Stimulated activated CD4-positive, alpha-beta T cell treated with anti-CD3 and anti-CD28 coated beads, Interleukin-4, amount 100 ng/mL, for 4 hours (primary cell): ENCODE measurements at places on chromosomes 2 and 18.

DNA sequence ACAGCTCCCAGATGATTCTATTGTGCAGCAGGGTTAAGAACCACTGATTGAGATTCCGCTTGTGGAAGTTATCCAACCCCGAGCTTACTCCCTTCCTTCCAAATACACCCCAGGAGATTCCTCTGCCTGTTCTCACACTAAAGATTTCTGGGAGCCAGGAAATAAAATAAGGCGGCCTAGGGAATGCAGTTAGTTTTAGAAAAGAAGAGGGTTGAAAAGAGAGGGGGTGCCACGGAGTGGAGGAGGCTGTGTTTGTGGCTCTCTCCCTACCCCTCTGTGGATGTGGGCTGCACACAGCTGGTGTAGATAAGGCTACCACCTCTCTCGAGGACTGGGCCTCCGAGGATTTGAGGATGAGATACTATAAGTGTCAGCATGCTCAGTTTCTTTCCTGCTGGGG is 25.1 kb upstream of the SP3 start:
- DNase-seq: no peak

DNA sequence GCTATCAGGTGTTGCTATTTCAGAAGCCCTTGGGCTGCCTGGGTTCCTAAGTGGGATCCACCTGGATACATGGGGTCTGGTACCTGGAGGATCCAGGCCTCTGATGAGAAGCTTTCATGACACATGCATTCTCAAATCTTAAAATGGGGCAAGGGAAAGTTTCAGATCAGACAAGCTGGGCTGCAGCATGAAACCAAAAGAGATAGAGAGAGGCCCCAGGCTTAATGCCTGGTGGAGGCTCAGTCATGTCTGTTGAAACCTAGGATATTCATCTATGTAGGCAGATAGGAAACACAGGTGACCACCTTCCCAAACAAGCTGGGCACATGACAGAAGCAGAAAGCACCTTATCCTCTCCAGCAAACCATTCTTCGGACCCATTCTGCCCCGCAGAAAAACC is 18.8 kb upstream of the PLB1 start:
- DNase-seq: no peak

GRCh38 chr2:170455617-170456426 is 259.3 kb upstream of the SP5 start:
- DNase-seq: no peak

- DNase-seq: no peak
These were observed 80.3 kb downstream of the FMNL2 start for GRCh38 chr2:152415231-152415642.

GRCh38 chr2:234550511-234551107 is 53.7 kb upstream of the ARL4C start:
- peak; percentile 30 for DNase-seq

- no peak for DNase-seq
These were observed 287.7 kb upstream of the NXPH2 start for GRCh38 chr2:139067874-139068273.

- DNase-seq: no peak
These were observed 33.4 kb downstream of the MYCN start for GRCh38 chr2:15973481-15974401.

GRCh38 chr2:207418419-207418818 is 111.3 kb upstream of the CREB1 start:
- no peak for DNase-seq

DNA sequence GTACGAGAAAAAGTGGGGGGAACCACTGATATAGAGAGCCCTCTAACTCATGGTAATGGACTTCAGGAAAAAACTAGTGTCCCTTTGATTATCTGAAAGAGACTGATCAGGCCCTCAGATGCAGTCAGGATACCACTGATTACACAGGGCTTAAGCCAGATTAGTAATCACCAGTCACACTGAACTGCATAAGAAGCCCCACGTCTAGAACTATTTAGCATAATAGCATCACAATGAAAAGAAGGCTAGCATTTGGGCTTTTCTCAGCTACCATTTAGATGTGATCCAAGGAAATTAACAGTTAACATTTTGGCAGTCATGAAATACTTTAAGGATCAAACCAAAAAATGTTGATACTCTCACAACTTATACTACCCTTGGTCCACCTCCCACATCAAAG is 813.1 kb upstream of the POU3F3 start:
- DNase-seq: no peak

DNA sequence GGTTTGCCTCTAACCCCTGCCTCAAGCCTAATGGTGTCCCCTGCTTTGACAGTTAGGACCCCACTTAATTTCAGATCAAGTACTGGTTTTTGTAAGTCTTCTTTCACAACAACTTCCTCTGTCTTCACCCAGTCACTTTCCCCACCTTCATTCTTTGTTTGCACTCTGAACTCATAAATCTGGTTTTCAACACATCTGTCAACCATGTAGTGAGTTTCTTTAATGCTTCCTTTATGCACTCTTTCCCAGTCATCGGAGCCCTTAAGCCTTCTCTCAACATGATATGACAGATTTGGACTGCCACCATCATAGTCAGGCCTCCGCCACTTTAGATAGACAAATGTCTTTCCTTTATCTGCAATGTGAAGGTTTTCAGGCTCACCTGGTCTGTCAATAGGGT is 109.1 kb downstream of the PLEKHA3 start:
- no peak for DNase-seq

GRCh38 chr2:34093790-34094189 is 494.7 kb upstream of the FAM98A start:
- no peak for DNase-seq

DNA sequence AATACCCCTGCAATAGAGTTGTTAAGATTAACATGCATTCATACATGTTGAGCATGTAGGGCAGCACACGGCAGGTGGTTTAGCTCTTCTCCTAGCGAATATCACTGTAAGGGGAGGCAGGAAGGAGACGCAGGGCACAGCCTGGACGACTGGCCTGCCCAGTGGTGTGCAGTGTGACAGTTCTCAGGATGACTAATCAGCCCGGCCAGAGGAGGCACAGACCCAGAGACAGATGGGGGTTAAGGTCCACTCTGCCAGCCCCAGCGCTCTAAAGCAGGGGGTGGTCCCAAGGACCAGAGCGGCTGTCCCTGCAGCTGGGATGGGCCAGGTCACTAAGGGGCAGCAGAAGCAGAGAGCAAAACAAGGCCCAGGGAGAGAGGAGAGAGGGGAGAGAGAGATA is 63.7 kb downstream of the RNF152 start:
- DNase-seq: no peak

DNA sequence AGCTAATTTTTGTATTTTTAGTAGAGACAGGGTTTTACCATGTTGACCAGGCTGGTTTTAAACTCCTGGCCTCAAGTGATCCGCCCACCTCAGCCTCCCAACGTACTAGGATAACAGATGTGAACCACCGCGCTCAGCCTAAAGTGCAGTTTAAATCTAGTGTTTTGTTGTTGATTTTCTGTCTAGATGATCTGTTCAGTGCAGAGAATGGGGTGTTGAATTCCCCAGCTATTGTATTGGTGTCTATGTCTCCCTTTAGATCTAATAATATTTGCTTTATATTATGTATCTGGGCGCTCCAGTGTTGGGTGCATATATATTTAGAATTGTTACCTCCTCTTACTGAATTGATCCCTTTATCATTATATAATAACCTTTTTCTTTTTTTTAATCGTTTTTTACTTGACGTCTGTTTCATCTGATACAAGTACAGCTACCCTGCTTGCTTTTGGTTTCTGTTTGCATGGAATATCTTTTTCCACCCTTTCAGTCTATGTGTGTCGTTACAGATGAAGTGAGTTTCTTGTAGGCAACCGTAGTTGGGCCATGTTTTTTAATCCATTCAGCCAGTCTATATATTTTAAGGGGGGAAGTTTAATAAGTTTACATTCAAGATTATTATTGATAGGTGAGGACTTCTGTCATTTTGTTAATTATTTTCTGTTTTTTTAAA is 34.3 kb downstream of the GALM start:
- no peak for DNase-seq

- no peak for DNase-seq
These were observed 19.2 kb downstream of the ATOH8 start for GRCh38 chr2:85772841-85773491.

GRCh38 chr2:216777637-216778273 is 82.1 kb downstream of the TNP1 start:
- no peak for DNase-seq

- DNase-seq: peak; percentile 96
These were observed at the start of gene SRSF7 for GRCh38 chr2:38750891-38751595. SRSF7 (minus strand) TSS chr2:38751361; CDS start chr2:38751256, 105 bp downstream.

DNA sequence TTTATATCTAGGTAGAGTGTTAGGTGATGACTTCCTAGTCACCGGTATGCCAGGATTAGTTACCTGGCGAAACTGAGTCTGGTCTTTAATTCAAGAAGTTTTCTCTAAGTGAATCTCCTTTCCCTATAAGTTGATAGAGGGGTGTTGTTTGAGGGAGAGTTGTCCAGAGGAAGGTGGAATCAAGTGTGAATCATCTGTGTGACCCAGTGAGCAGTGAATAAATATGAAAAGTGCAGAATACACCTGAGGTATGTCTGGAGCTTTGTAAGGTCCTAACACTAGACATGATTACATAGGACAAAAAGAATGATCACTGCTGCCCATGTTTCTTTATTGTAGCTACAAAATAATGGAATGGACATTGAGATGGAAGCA is 11.2 kb downstream of the POU3F3 start:
- DNase-seq: no peak

GRCh38 chr2:118634876-118635275 is 212.6 kb downstream of the EN1 start:
- no peak for DNase-seq

DNA sequence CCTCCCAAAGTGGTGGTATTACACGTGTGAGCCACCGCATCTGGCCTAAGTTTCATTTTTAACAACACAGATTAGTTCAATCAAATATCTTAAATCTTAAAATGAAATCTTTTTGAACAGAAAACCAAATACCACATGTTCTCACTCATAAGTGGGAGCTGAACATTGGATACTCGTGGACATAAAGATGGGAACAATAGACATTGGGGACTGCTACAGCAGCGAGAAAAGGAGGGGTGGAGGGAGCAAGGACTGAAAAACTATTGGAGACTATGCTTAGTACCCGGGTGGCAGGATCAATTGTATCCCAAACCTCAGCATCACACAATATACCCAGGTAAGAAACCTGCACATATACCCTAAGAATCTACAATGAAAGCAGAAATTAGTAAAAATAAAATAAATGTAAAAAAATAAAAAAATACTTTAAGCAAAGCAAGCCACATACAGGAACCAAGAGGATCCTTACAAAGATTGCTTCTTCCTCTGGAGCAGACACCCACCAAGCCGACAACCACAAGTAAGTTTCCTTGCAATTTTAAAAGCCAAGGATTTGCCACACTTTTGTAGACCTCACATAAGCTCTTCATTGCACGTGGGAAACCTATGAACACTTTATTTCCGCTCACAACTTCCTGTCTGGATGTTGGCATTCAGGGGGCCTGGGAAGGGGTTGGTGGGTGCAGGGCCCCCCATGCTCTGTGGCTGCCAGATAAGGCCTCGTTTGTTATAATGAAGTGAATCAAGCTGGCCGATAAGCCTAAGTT is 147.9 kb downstream of the MYCN start:
- DNase-seq: no peak

DNA sequence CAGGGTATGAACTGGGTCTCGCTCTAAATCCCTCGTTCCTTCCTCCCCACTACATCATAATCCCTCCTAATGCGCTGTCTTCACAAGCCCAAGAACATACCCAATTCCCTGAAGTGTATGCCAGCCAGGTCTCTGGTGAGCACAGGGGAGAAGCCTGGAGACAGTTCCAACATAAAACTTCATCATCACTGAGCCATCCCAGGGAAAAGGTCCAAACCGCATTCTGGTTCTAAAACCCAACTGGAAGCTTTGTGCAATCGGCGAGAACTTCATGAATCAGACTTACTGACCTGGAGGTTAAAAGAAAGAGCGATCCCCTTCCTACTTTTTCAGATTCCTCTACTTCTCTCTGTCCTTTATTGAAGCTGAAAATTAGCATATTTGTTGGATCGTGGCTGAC is 132.7 kb downstream of the ALPK2 start:
- no peak for DNase-seq

GRCh38 chr2:127064642-127065250 is 42.2 kb downstream of the BIN1 start:
- peak; percentile 63 for DNase-seq
